SJCRH30 (cell line): ENCODE measurements at places on chromosomes 2 and 18. TPM values are rescaled to one million over a fixed set of nuclear protein-coding genes. Genes with fewer than 3 reads are reported as not detected.
A peak's percentile ranks its signal among the peaks of the same experiment; 100 is the strongest.

- no peak overlapping the region for H3K4me3 ChIP-seq
- no peak overlapping the region for H3K27ac ChIP-seq
- peak; percentile 20 for DNase-seq
- no peaks in the 10 kb centered on the region for H3K27me3 ChIP-seq
- H3K36me3 ChIP-seq = no peaks in the 10 kb centered on the region
Measured at GRCh38 chr2:241967467-241968144, 98.1 kb downstream of the RTP5 start.

DNA sequence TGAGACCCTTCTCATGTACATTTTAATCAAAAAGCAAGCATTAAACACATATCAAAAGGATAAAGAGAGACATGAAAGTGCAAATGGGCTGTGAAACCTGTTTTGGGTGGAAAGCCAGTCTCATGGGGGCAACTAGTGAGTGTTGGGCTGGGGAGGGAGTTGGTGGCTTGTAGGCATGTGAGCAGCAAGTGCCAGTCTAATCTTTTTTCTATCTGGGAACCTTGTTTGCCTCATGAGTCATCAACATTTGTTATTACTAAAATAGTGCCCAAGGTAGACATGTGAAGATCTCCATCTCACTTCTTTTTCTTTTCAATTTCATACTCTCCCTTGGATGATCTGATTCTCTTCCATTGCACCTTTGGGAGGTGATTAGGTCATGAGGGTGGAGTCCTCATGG is 613.9 kb upstream of the GYPC start:
- H3K4me1 ChIP-seq = no peaks in the 10 kb centered on the region
- no peaks in the 10 kb centered on the region for H3K27me3 ChIP-seq
- no peak overlapping the region for H3K4me3 ChIP-seq
- H3K36me3 ChIP-seq = no peaks in the 10 kb centered on the region
- H3K27ac ChIP-seq = no peak overlapping the region
- no peak for DNase-seq

DNA sequence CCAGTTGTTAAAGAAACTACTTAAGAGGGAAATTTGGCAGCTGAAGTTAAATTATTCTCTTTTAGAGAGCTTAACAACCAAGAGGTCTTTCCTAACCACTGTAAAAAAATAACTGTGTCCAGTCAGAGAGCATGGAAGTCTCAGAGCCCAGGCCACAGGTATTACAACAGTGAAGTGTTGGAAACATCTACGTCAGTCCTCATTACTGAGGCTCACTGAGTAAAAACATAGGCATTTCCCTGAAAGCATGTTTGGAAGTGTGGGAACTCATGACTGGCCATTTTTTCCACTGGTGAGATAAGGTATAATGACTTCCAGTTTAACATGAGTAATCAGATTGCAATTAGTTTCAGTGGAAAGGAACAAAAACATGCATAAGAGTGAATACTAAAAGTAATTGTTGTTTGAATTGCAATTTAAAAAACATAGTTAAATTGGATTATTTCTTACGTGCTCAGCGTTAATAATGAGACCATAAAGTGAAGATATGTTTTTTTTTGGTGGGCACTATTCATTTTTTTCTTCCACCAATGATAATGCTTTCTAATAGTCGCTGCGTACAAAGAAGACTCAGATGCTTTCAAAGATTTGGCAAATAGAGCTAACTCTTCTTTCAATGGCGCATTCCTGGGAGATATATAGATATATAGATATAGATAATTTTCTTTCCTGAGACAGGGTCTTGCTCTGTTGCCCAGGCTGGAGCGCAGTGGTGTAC is 60.8 kb downstream of the EFEMP1 start:
- no peaks in the 10 kb centered on the region; the same call in 1 of the 2 replicates for H3K27me3 ChIP-seq
- H3K36me3 ChIP-seq = no peaks in the 10 kb centered on the region
- H3K4me3 ChIP-seq = no peak overlapping the region
- DNase-seq = no peak
- no peaks in the 10 kb centered on the region for H3K4me1 ChIP-seq

- H3K27ac ChIP-seq = no peak overlapping the region
- DNase-seq = no peak
- no peaks in the 10 kb centered on the region for H3K27me3 ChIP-seq
- H3K4me1 ChIP-seq = no peaks in the 10 kb centered on the region
Measured at GRCh38 chr18:68676913-68677312, 38.0 kb downstream of the TMX3 start.

The SCYGR4 gene
- not detected in 2 replicates for total RNA-seq

GRCh38 chr2:151777935-151778334 is 43.7 kb upstream of the NEB start:
- DNase-seq = no peak
- no peaks in the 10 kb centered on the region; the same call in 1 of the 2 replicates for H3K36me3 ChIP-seq
- no peak overlapping the region for H3K4me3 ChIP-seq
- no peaks in the 10 kb centered on the region for H3K27me3 ChIP-seq
- H3K27ac ChIP-seq = no peak overlapping the region

DNA sequence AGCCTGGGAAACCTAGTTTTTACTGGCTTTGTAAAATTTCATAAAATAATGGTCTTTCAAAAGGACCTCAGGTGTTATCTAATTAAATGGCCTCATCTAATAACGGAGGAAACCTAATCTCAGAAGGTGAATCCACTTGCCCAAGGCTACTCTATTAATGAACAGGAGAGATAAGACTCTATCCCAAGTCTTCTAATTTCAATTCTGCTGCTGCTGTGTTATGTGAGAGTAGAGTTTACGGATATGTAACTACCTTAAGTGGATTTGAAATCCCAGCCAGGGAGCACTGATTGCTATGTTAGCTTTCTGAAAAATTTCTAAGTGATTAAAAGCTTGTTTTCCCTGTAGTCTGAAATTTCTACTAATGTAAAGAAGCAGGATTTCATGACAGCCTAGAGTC is 17.2 kb upstream of the ADCY3 start:
- no peak overlapping the region for H3K4me3 ChIP-seq
- H3K4me1 ChIP-seq = 0 out of 2 replicates have a peak, but pooled peaks cover 2% of the 10 kb centered on the region
- no peak for DNase-seq
- H3K27ac ChIP-seq = no peak overlapping the region

- DNase-seq = peak; percentile 46
- H3K4me3 ChIP-seq = no peak overlapping the region
- no peaks in the 10 kb centered on the region for H3K27me3 ChIP-seq
- peaks cover 91% of the 10 kb centered on the region for H3K36me3 ChIP-seq
Measured at GRCh38 chr2:20282916-20283592, 58.1 kb upstream of the SDC1 start.

GRCh38 chr2:42895791-42896135 is 103.4 kb upstream of the HAAO start:
- H3K4me3 ChIP-seq = no peak overlapping the region
- H3K27ac ChIP-seq = no peak overlapping the region
- no peaks in the 10 kb centered on the region for H3K4me1 ChIP-seq
- no peaks in the 10 kb centered on the region for H3K27me3 ChIP-seq

The CBLN2 gene
- total RNA-seq = 0.18 and 0.26 TPM in 2 replicates

GRCh38 chr18:3180325-3180724 is 39.4 kb downstream of the MYOM1 start:
- peaks cover 16% of the 10 kb centered on the region for H3K4me1 ChIP-seq
- peak overlapping the region; percentile 65 for H3K27ac ChIP-seq
- H3K36me3 ChIP-seq = no peaks in the 10 kb centered on the region
- H3K27me3 ChIP-seq = no peaks in the 10 kb centered on the region
- DNase-seq = peak; percentile 32
